ENCODE measurements at places on chromosomes 3 and 15. TPM values are rescaled to one million over a fixed set of nuclear protein-coding genes. Genes with fewer than 3 reads are reported as not detected.
A peak's percentile ranks its signal among the peaks of the same experiment; 100 is the strongest.

The SLC15A2 gene
- total RNA-seq, result 4.0 TPM

The OR5K2 gene
- total RNA-seq, result not detected

The AP3S2 gene
- total RNA-seq, result 32.1 TPM

The LMCD1 gene
- 23.3 TPM for total RNA-seq

DNA sequence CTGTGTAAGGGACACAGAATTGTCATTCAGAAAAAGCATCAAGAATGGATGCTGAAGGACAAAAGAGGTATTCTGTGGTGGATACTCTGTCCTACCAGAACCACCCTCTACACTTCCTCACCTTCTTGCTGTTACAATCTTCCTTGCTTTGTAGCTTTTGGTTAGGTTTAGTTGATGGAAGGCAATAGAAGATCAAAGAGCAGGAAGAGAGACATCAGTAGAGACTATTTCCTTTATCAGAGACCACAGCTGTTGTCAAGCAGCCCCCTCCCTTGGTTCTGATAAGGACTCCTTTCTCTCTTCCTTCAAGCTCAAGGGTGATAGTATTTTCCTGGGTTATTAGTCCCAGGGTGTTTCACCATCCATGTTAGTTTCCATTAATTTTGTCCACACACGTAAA is 84.7 kb upstream of the ALCAM start:
- no peaks in the 10 kb centered on the region for H3K36me3 ChIP-seq
- H3K27ac ChIP-seq, result no peak overlapping the region
- H3K27me3 ChIP-seq, result no peaks in the 10 kb centered on the region
- no peak for DNase-seq
- peaks cover 6% of the 10 kb centered on the region for H3K4me1 ChIP-seq
- H3K4me3 ChIP-seq, result no peak overlapping the region

DNA sequence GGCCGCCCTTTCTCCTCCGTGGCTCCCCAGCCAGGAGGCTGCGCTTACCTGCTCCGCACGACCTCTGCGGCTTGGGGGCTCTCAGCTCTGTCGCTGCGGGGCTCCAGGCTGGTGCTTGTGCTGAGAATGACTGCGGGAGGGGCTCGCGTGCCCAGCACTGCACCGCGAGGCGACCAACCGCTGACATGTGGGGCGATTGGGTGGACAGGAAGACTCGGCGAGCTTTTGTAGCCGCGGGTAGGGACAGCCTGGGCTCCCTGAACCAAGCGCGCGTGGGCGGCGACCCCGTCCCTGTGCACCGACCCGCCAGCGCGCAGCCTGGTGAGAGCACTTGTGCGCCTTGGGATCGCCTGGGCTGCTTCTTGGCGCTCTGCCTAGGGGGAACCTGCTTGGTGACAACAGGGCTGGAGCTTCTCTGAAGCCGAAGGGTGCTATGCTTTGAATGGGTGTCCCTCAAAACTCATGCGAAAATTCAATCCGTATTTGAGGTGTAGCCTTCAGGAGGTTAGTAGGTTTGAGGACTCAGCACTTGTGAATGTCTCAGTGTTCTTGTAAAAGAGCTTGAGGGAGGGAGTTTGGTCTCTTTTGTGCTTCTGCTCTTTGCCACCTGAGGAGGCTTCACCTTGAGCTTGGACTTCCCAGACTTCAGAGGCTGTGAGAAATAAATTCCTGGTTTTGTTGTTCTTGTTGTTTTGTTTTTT is 50.4 kb downstream of the IL12A start:
- no peak for DNase-seq
- H3K4me3 ChIP-seq, result peak overlapping the region; percentile 57
- peak overlapping the region; percentile 9 for H3K27ac ChIP-seq
- no peaks in the 10 kb centered on the region for H3K4me1 ChIP-seq
- H3K36me3 ChIP-seq, result no peaks in the 10 kb centered on the region

DNA sequence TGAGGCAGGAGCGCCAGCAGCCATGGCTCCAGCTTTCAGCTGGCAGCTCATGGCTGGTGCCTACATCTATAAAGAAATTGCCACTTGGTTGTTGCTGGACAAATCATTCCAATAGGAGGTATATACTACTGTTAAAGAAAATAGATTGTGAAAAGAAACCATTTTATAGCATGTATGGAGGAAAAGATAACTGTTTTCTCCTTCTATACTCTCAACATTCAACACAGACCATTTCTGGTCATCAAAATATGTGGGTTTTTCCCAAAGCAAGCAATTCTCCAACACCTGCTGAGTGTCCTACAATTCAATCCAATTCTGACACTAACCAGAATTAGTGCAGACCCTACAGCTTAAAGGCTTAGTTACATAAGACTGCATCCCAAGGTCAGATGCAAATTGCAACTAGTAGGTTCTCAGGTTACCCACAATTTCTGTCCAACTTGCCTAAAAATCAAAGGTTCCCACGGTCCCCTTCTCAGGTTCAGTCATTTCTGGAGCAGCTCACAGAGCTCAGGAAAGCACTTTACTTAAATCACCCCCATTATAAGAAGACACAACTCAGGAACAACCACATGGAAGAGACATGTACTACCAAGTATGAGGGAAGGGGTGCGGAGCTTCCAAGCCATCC is 42.4 kb upstream of the STRIT1 start:
- H3K27me3 ChIP-seq, result no peaks in the 10 kb centered on the region
- no peaks in the 10 kb centered on the region for H3K36me3 ChIP-seq
- H3K27ac ChIP-seq, result no peak overlapping the region
- H3K4me1 ChIP-seq, result no peaks in the 10 kb centered on the region

- no peaks in the 10 kb centered on the region for H3K4me1 ChIP-seq
- no peak overlapping the region for H3K4me3 ChIP-seq
- no peaks in the 10 kb centered on the region for H3K36me3 ChIP-seq
- H3K27me3 ChIP-seq, result peaks cover 41% of the 10 kb centered on the region
- H3K27ac ChIP-seq, result no peak overlapping the region
Observed at GRCh38 chr15:51244423-51244869, 94.0 kb downstream of the CYP19A1 start.

DNA sequence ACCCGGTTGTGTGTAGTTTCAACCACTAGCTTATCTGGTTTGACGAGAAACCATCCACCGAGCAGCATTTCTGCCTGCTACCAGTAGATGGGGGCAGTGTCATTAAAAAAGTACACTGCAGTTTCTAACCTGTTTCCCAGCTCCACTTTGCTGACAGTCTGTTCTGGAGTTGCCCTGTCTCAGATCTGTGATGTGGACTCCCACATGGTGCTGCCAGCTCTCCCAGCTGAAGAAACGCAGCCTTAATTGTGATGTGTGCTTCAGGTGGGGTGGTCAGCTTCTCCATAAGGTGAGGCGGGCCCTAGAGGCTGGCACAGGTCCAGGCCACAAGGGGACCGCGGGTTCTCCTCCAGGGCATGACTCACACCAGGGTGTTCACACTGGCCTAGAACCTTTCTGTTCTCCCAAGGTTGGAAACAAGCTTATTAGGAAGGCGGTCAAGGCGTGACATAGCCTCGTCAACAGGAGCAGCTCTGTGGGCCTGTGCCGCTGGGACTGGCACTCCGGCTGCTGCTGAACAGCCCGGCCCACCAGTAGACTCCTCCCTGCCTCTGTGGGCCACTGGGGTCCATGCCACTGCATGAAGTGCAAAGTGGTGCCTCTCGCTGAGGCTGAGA is 2.9 kb upstream of the FAM43A start:
- DNase-seq, result no peak
- H3K27me3 ChIP-seq, result no peaks in the 10 kb centered on the region
- H3K4me1 ChIP-seq, result peaks cover 47% of the 10 kb centered on the region
- H3K27ac ChIP-seq, result peak overlapping the region; percentile 59
- H3K4me3 ChIP-seq, result no peak overlapping the region
- peaks cover 7% of the 10 kb centered on the region for H3K36me3 ChIP-seq
